Astrocyte (in vitro differentiated cells and primary cell): ENCODE measurements at places on chromosomes 5 and 9.

DNA sequence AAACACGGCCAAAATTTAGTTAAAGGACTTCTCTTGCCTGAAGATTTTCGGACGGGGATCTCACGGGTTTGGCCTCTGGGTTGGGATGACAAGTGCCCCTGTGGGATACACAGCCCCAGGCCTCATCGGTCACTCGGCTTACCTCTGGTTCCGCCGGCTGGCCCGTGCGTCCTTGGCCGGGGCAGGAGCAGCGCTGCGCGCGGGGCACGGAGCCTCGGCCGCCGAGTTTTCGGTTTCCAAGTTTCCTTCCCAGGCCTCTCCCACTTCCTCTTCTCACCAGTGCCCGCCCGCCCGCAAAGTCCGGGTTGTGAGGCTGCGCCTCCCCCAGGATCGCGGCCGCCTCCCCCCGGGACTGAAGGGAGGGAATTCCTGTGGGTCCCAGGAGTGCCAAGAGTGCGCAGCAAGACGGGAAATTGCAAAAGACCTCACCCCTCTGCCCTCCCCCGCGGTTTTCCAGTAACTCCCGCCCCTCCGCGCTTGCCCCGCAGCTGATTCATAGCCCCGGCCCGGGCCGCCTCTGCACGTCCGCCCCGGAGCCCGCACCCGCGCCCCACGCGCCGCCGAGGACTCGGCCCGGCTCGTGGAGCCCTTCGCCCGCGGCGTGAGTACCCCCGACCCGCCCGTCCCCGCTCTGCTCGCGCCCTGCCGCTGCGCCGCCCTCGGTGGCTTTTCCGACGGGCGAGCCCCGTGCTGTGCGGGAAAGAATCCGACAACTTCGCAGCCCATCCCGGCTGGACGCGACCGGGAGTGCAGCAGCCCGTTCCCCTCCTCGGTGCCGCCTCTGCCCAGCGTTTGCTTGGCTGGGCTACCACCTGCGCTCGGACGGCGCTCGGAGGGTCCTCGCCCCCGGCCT is at the start of gene OSMR:
Gene OSMR, plus strand, starts transcription at position 487 of the 853 bp plus-strand sequence. CDS start 23,033 bp downstream, outside the sequence.
- peaks cover 8% of the 10 kb centered on the region for H3K4me1 ChIP-seq
- H3K27me3 ChIP-seq: no peaks in the 10 kb centered on the region
- no peaks in the 10 kb centered on the region for H3K36me3 ChIP-seq
- H3K27ac ChIP-seq: peak within 1 kb of the TSS; percentile 98

GRCh38 chr5:126801992-126802294 is 25.0 kb downstream of the LMNB1 start:
- no peaks in the 10 kb centered on the region for H3K36me3 ChIP-seq
- no peak overlapping the region for H3K4me3 ChIP-seq
- H3K27ac ChIP-seq: no peak overlapping the region
- H3K27me3 ChIP-seq: no peaks in the 10 kb centered on the region
- H3K4me1 ChIP-seq: peaks cover 6% of the 10 kb centered on the region
- no peak for DNase-seq

DNA sequence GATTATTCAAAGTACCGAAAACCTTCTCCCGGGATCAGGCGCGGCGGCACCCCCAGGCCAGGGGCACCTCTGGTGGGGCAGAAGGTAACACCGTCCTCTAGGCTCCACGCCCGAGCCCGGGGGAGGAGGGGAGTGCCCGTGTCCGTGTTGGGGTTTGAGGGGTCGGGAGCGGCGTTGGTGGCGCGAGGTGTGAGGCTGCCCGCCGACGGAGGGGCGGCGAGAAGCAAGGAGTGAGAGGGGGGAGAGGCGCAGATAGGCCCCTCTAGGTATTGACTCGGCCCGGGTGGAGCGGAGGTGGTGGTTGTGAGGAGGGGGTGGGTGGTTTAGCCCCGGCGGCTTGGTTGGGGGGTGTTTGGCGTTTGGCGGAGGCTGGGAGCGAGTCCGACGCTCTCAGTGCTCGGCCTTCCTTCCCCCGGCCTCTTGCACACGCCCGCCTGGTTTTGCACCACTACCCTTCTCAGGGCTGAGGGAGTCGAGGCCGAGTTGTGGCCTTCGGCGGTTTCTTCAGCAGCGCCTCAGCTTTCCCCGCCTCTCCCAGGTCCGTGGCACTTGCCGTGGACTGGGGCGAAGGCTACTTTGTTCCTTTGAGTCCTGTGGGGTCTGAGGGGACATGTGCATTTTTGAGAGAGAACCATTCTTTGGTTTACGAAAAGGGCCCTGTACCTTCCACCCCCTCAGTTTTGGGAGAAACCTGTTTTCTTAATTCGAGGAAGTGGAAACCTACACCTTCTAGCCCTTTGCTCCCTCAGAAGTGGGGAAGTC is 450 bp downstream of the GPBP1 start:
- peak overlapping the region; percentile 88 for H3K4me3 ChIP-seq
- no peak for DNase-seq
- H3K36me3 ChIP-seq: no peaks in the 10 kb centered on the region
- peak overlapping the region; percentile 98 for H3K27ac ChIP-seq
- H3K4me1 ChIP-seq: peaks cover 28% of the 10 kb centered on the region

- H3K36me3 ChIP-seq: no peaks in the 10 kb centered on the region
- no peak overlapping the region for H3K27ac ChIP-seq
- H3K4me3 ChIP-seq: no peak overlapping the region
- peaks cover 13% of the 10 kb centered on the region for H3K27me3 ChIP-seq
These were observed 9.8 kb upstream of the MIER3 start for GRCh38 chr5:56961746-56962145.

GRCh38 chr5:131883984-131884383 is 61.5 kb downstream of the MEIKIN start:
- no peaks in the 10 kb centered on the region for H3K27me3 ChIP-seq
- no peaks in the 10 kb centered on the region for H3K4me1 ChIP-seq
- no peak for DNase-seq
- H3K4me3 ChIP-seq: no peak overlapping the region
- no peaks in the 10 kb centered on the region for H3K36me3 ChIP-seq

DNA sequence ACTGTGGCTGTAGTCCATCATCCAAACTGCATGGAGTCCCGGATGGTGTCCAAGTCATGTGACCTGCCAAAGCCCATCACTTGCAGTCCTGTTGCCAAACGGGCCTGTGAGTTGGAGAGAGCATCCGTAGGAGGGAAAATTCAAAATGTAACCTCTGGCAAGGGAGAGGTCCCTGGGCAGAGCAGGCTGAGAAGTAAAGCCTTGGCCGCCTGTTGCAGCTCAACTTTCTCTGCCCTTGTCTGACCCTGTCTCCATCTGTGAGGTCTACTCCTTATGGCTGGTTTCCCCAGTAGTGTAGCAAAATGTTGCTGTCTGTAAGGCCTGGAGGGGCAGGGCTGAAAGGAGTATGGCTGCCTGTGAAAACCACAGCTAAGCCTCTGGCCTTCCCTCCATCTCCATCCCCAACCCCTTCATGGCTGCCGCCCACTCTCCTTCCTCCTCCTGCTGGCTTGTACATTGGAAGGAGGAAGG is 163.5 kb downstream of the SEMA6A start:
- no peaks in the 10 kb centered on the region for H3K27me3 ChIP-seq
- no peak for DNase-seq
- no peak overlapping the region for H3K4me3 ChIP-seq
- no peak overlapping the region for H3K27ac ChIP-seq

GRCh38 chr9:77906991-77907390 is 124.6 kb downstream of the GNAQ start:
- no peaks in the 10 kb centered on the region for H3K36me3 ChIP-seq
- no peak for DNase-seq
- H3K4me1 ChIP-seq: peaks cover 11% of the 10 kb centered on the region
- H3K27ac ChIP-seq: no peak overlapping the region

DNA sequence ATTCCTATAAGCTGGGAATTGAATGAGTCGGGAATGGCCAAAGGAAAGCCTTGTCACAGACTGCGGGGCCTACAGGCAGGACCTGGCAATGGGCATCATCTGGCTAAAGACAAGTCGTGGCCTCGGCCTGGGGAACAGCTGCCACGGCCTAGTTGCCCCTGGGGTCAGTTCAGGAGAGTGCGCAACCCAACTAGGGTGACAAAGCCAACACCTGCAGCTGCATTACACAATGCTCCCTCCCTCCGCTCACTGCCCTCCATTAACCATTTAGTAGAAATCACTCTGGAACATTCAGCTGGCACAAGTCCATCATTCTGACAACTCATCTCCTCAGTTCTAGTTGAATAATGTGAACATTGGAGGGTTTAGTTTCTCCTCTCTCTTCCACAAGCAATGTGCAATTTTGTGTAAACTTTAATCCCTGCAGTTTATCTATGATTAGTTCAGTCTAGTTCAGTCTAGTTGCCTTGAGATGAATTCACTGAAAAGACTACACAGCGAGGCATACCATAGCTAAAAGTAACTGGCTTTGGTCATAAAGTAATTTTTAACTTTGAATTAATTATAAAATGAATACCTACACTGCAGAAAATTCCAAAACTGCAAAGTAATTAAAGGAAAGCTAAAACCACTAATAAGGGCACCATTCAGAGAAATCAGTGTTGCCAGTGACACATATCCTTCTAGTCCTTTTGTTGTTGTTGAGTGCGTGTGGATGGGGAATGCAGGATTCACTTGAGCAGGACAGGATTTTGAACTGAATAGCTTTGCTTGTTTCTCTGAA is 5.1 kb downstream of the GLDC start:
- H3K4me3 ChIP-seq: no peak overlapping the region
- DNase-seq: no peak

- no peaks in the 10 kb centered on the region for H3K27me3 ChIP-seq
- peaks cover 37% of the 10 kb centered on the region for H3K4me1 ChIP-seq
- H3K27ac ChIP-seq: peak overlapping the region; percentile 93
- H3K4me3 ChIP-seq: no peak overlapping the region
These were observed 23.9 kb upstream of the CDKN2AIPNL start for GRCh38 chr5:134435560-134435959.

DNA sequence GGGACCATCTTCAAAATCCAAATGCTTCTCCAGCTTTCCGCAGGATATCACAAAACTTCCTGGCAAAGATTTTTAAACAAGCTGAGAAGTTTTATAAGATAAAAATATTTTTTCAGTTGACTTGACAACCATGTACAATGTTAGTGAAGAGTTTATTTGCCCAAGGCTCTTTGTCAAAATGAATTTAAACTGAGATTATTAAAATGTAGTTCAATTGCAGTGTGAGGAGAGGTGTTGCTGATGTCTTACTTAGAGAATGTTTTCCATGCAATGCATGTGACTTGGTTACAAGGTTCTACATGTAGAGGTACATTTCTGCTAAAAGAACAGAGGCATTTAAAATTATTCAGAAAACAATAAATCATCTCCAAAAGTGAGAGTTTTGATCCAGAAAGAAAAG is 131.4 kb upstream of the MINAR2 start:
- no peaks in the 10 kb centered on the region for H3K4me1 ChIP-seq
- H3K36me3 ChIP-seq: no peaks in the 10 kb centered on the region
- H3K27ac ChIP-seq: no peak overlapping the region
- no peaks in the 10 kb centered on the region for H3K27me3 ChIP-seq
- H3K4me3 ChIP-seq: no peak overlapping the region

GRCh38 chr5:160064995-160065614 is 54.1 kb downstream of the PWWP2A start:
- H3K4me1 ChIP-seq: no peaks in the 10 kb centered on the region
- H3K36me3 ChIP-seq: peaks cover 15% of the 10 kb centered on the region
- H3K27me3 ChIP-seq: no peaks in the 10 kb centered on the region
- no peak for DNase-seq
- no peak overlapping the region for H3K4me3 ChIP-seq

DNA sequence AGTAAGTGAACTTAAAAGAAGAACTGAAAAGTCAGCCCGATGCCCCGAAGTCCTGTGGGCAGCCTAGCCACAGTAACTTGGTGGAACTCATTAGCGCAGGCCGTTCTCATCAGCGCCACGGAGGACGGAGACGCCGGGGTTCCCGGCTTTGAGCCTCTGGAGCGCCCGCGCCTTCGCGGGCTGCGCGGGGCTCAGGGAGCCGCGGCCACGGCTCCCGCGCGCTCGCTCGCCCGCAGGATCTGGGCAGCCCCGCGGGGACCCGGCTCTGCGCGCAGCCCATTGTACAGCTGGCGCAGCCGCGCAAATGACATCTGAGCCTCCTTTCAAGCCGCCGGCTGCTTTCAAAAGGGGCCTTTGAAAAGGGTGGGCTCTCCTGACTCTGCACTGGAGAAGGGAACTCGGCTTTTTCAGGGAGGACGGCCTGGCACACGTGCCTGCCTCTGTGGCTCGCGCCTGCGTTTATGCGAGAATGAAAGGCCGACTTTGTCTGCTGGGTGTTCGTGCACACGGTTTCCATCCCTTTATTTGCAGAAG is 40.7 kb downstream of the TLR4 start:
- H3K27me3 ChIP-seq: peaks cover 14% of the 10 kb centered on the region
- H3K4me3 ChIP-seq: peak overlapping the region; percentile 62
- no peak overlapping the region for H3K27ac ChIP-seq

DNA sequence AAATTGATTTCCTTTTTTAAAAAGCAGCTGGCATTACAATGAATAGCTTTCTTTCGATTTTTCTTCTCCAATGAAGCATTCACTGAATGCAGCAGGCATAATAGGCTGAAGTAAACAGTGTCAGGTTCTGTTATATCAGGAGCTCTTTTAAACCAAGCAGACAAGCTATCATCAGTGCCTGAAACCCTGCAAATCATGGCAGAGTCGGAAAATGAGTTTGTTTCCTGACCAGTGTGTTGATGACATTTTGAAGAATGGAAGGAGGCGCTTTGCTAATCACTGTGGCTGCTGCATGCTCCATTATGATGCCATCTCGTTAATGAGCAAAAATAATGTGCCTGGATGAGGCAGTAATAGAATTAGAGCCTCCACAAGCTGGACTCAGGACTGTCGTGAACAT is 284.5 kb downstream of the ZNF608 start:
- no peaks in the 10 kb centered on the region for H3K27me3 ChIP-seq
- H3K4me1 ChIP-seq: no peaks in the 10 kb centered on the region
- DNase-seq: no peak
- no peaks in the 10 kb centered on the region for H3K36me3 ChIP-seq

GRCh38 chr5:60835554-60835953 is 8.5 kb downstream of the ELOVL7 start:
- no peak overlapping the region for H3K27ac ChIP-seq
- no peak for DNase-seq
- no peaks in the 10 kb centered on the region for H3K36me3 ChIP-seq
- no peak overlapping the region for H3K4me3 ChIP-seq

DNA sequence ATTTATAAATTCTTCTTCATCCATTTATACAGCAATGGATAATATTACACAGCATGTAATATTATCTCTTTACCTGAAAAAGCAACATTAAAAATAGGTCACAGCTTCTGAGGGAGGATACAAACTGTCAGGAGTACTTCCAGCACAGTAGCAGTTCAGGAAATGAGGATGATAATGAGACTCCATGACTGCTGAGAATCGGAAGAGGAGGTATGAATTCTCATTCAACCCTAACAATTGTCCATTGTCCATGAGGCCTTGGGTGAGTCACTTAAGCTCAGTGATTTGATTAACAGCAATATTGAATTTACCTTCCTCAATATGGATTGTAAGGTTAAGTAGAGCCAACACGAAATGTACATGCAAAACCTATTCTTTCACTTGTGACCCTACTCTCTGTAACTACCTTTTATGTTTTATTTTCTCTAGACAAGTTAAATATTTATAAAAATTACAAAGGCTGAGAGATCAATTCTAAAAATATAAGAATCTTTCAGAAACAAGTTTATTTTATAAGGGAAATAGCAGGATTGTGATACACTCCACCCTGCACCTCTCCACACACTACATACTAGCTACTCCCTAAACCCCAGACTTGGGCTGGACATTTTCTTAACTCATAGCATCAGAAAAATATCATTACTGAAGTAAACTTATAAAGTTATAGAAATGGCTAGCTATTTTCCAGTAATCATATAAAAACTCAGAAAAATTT is 159.1 kb upstream of the ACOT12 start:
- no peaks in the 10 kb centered on the region for H3K27me3 ChIP-seq
- H3K36me3 ChIP-seq: no peaks in the 10 kb centered on the region
- no peak overlapping the region for H3K4me3 ChIP-seq
- H3K4me1 ChIP-seq: no peaks in the 10 kb centered on the region
- DNase-seq: peak; percentile 8
